ENCODE measurements at places on chromosomes 2 and 18.

DNA sequence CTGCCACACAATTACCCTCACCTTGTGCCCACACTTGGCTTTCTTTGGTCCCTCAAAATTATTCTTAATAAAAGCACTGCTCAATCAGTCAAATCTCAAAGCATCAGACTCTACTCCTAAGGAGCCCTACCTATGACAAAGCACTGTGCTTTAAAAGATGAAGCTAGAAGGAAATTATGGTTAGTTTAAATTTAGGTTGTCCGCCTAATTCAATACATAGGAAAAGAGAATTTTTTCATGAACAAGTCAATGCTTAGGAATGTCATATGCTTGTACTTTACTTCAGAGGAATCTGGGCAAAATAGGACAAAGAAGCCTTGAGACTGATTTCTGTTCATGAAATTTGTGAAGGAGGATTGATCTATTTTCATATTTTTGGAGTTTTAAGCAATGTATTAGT is 726.4 kb upstream of the CDH2 start:
- DNase-seq = no peak

- DNase-seq = peak; percentile 31
Observed at GRCh38 chr18:35045121-35045520, 3.9 kb downstream of the MAPRE2 start.

- no peak for DNase-seq
Observed at GRCh38 chr18:63476668-63477067, at the start of gene SERPINB5. Gene SERPINB5 (plus strand): TSS chr18:63476958. CDS start chr18:63484429, 7,471 bp downstream.

DNA sequence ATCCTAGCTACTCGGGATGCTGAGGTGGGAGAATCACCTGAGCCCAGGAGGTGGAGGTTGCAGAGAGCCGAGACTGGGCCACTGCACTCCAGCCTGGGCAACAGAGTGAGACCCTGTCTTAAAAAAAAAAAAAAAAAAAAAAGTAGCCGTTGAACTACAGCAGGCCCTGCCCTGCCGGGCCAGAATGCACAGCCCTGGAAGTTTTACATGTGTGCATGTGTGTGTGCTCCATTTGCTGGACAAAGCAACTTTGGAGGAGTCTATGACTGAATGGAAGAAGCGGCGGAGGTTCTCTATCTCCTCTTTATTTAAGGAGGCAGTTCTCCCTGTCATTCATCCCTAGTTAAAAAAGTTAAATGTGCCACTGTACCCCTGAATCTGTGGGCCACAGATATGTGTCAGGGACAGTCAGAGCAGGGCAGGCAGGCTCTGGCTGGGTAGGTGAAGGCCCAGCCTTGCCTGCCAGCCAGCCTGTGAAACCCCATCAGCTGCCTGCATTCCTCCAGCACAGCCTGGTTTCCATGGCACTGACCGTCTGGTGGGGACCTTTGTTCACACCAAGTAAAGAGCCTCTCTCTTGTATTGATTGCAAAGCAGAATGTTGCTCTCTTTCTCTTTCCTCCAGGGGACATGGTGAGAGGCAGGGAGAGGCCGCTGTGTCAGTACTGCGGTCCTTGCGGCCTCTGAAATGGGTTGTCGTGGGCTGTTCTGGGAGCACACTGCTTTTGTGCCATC is 10.9 kb downstream of the LIPG start:
- no peak for DNase-seq

DNA sequence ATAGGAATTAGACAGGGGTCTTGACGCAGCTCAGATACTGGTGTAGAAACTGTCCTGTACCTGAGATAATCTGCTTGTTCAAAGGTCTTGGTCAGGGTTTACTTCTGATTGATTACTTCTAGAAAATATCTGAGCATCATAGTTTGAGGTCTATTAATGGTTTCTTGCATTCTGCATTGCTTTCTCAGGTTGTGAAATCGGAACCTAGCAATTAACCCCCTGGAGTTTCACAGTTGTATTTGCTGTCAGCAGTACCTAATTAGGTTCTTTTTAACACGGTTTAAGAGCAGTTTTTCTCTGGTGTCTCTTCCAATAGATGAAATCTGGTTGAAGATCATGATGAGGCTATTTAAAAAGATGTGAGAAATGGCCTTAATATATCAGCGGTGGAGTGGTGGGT is 428.6 kb upstream of the SYT4 start:
- DNase-seq = no peak

GRCh38 chr18:31558567-31558966 is 33.1 kb upstream of the TTR start:
- DNase-seq = no peak

- DNase-seq = no peak
Observed at GRCh38 chr18:71114550-71115210, 825.8 kb downstream of the SOCS6 start.

DNA sequence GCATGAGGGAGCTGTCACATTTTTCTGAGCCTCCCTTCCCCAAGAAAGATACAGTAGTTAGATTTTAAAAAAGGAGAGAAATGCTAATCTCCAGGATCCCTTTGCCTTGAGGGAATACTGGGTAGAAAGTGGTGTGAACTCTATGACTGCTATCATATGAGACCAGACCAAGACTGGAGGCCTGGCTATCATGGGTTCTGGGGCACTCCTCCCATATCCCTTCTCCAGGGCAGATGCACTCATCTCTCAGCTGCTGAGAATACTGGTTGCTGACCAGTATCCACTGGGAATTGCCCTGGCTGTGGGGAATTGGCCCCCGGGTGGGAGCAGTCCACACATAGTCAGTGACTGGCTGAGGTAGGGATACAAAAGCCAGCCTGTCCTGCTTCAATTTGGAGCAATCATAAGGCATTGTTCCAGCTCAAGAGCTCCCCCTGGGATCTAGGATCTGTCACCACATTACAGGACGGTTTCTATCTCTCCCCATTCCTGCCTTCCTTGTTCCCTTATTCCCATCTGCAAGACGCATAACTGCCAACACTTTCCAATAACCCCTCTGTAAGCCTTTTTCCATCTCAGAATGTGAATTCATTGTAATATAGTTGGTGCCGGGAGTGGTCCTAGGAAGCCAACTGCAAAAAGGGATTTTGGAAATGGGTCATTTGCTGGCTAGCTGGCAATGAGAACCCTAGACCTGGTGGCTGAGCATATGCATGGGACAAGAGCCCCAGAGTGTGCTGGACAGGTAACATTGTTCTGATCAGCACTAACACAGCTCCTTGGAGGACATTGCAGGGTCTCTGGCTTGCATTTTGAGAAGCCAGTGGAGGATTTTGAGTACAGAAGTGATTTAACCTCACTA is 35.4 kb upstream of the REEP1 start:
- peak; percentile 39 for DNase-seq

DNA sequence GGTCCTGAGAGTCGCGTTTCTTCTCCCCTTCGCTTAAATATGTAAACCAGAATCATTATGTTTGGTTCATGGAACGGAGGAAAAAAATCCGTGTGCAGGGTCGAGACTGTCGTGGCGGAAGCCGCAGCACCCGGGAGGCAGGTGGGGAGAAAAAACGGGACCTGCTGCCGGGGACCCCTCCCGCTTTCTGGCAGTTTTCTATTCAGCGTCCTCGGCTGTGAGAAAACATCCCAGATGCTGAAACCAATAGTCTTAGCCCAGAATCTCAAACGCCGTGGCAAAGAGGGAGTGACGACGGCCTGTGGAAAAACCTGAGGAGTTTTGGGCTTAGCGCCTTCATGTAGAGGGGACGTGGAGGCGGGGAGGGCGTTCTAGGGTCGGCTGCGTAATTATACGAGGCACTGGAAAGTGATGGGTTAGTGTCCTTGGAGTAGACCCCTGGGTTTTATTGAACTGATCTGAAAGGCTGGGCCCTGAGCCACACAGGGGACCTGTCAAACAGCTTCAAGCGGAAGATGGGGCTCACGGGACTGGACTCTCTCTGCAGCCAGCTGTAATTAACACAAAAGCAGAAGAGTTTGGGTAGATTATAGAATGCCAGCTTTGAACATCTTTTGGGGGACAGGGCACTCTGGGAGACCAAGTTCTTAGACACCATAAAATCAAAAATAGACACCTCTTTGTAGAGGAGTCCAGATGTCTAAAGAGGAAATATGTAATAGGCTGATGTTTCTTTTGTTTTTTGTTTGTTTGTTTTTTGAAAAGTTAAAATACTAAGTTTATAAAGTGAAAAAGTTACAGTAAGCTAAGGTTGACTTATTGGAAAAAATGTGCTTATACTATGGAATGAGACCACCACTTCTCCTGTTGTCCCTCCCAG is 834 bp upstream of the BUB1 start:
- DNase-seq = peak; percentile 46

- no peak for DNase-seq
Observed at GRCh38 chr18:64882896-64883295, 734.0 kb upstream of the LINC00305 start.

DNA sequence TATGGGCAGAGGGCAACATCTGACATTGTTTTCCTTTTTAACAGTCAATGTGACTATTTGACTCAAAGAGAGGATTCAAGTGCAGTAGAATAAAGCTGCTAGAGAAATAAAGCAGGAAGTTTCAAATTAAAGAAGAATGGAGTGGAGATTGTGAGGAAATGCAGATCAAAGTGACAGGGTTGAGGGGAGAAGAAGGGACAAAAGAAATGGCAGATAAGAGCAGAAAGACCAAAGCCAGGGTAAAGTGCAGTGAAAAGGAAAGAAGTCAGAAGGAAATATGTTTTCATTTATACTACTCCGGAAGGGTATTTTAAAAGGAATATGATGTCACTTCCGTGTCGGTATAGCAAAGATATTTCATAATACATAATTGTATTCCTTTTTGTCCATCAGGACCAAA is 297.5 kb upstream of the CRIM1 start:
- no peak for DNase-seq

- DNase-seq = no peak
Observed at GRCh38 chr2:118989481-118989880, 47.5 kb downstream of the MARCO start.
